Progenitor cell of endocrine pancreas (in vitro differentiated cells): ENCODE measurements at places on chromosomes 2 and 18. TPM values are rescaled to one million over a fixed set of nuclear protein-coding genes. Genes with fewer than 3 reads are reported as not detected.

GRCh38 chr2:62495761-62496160 is 10.2 kb downstream of the TMEM17 start:
- no peaks in the 10 kb centered on the region for H3K27me3 ChIP-seq
- no peaks in the 10 kb centered on the region for H3K36me3 ChIP-seq
- H3K4me3 ChIP-seq: no peak overlapping the region
- peaks cover 16% of the 10 kb centered on the region for H3K4me1 ChIP-seq
- no peak for DNase-seq

The ST6GAL2 gene
- total RNA-seq: 8.0 and 8.3 TPM in 2 replicates

DNA sequence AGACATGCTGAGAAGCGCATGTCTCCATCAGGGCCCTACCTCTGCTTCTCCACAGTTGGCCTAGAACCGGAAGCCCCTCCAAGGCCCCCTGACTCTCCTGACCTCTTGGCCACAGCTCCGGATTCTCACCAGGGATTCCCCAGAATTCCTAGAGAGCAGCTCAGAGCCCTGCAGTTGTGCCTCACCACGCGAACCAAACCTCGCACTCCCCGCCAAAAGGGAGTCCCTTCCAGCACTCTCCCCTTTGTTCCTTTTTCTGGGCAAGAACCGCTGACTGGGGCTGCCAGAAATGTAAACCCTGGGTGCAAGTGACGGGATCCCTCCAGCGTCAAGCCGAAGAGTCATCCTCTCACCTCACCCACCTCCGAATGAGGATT is 36.7 kb downstream of the AFF3 start:
- peak overlapping the region; percentile 78 for H3K4me3 ChIP-seq
- peak overlapping the region; percentile 84 for H3K27ac ChIP-seq
- no peak for DNase-seq
- H3K27me3 ChIP-seq: peaks cover 33% of the 10 kb centered on the region
- H3K36me3 ChIP-seq: no peaks in the 10 kb centered on the region
- peaks cover 17% of the 10 kb centered on the region for H3K4me1 ChIP-seq

The HAAO gene
- 14.5 and 16.7 TPM in 2 replicates for total RNA-seq

GRCh38 chr18:3319399-3319798 is 57.5 kb downstream of the MYL12B start:
- no peaks in the 10 kb centered on the region for H3K27me3 ChIP-seq
- H3K36me3 ChIP-seq: no peaks in the 10 kb centered on the region
- H3K27ac ChIP-seq: no peak overlapping the region

- H3K4me1 ChIP-seq: peaks cover 11% of the 10 kb centered on the region
- peaks cover 26% of the 10 kb centered on the region for H3K36me3 ChIP-seq
- H3K27ac ChIP-seq: no peak overlapping the region
- H3K27me3 ChIP-seq: no peaks in the 10 kb centered on the region
These were observed 120.1 kb downstream of the HIBCH start for GRCh38 chr2:190199530-190199929.

DNA sequence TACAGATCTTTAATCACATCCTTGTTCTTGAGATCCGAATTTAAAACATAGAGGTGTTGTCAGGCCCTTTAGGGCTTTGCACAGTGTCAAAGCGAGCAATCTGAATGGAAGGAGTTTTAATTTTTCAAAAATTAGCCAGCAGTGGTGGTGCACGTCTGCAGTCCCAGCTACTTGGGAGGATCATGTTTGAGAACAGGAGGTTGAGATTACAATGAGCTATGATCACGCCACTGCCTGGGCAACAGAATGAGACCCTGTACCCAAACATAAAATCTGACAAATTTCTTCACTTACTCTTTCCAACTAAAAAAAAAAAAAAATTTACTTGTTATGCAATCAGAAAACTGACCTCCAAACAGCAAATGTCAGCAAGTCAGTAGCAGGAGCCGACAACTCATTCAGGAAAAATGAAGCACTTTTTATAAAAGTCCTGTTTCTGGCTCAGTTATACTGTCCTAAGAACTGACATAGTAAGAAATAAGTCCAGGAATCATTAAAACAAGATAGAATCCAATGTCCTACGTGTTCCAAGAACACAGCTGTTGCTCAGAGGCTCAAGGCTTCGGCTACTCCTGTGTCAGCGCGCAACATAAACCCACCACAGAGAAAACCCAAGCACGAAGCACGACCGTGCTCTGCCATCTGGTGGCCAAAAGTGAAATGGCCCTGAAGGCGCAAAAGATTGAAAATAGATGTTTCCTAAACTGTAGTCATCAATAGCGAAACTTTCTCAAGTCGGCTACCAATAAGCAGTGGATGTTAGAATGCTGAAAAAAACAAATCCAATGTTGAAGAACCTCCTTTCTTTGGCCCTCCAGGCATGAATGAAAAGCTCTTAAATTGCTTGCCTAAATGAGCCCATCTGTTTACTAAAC is 138.1 kb downstream of the INO80D start:
- no peaks in the 10 kb centered on the region for H3K36me3 ChIP-seq
- H3K27ac ChIP-seq: no peak overlapping the region
- DNase-seq: peak; percentile 49
- no peak overlapping the region for H3K4me3 ChIP-seq
- H3K27me3 ChIP-seq: peaks cover 10% of the 10 kb centered on the region

DNA sequence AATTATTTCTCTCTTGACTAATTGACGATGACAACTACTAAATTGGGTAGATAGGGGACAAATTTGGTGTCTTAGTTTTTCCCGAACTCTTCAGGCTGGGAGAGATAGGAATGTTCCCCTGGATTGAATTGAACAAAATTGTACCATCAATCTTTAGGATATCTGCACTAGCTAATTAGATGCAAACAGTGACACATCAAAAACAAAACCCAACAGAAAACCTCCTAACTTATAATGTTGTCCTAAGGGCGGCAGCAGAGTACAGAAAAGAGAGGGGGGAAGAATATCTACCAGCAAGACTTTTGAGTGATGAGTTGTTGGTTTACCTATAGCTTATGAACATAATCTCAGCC is 342.9 kb downstream of the INSIG2 start:
- H3K4me3 ChIP-seq: no peak overlapping the region
- H3K27ac ChIP-seq: no peak overlapping the region
- no peak for DNase-seq
- H3K4me1 ChIP-seq: peaks cover 5% of the 10 kb centered on the region
- no peaks in the 10 kb centered on the region for H3K36me3 ChIP-seq
- peaks cover 13% of the 10 kb centered on the region for H3K27me3 ChIP-seq

DNA sequence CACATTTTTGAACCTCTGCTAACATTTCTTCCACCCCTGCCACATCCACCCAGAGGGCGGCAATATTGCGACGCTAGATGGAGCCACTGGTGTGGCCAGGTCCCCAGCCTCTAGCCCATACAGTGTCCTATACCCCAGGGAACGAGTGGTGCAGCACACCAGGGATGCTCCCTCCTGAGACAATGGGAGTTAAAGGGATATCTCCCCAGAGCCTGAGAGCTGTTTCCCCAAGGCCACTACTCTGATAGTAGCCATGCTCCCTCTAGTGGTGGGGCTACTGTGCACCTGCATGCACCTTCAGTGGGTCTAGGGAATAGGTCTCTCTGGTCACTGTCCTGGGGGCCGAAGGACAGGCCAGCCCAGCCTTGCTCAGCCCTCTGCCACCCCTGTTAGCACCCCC is 336.4 kb upstream of the FSHR start:
- no peaks in the 10 kb centered on the region for H3K27me3 ChIP-seq
- no peaks in the 10 kb centered on the region for H3K4me1 ChIP-seq
- DNase-seq: no peak
- no peak overlapping the region for H3K4me3 ChIP-seq
- H3K27ac ChIP-seq: no peak overlapping the region
- H3K36me3 ChIP-seq: no peaks in the 10 kb centered on the region

DNA sequence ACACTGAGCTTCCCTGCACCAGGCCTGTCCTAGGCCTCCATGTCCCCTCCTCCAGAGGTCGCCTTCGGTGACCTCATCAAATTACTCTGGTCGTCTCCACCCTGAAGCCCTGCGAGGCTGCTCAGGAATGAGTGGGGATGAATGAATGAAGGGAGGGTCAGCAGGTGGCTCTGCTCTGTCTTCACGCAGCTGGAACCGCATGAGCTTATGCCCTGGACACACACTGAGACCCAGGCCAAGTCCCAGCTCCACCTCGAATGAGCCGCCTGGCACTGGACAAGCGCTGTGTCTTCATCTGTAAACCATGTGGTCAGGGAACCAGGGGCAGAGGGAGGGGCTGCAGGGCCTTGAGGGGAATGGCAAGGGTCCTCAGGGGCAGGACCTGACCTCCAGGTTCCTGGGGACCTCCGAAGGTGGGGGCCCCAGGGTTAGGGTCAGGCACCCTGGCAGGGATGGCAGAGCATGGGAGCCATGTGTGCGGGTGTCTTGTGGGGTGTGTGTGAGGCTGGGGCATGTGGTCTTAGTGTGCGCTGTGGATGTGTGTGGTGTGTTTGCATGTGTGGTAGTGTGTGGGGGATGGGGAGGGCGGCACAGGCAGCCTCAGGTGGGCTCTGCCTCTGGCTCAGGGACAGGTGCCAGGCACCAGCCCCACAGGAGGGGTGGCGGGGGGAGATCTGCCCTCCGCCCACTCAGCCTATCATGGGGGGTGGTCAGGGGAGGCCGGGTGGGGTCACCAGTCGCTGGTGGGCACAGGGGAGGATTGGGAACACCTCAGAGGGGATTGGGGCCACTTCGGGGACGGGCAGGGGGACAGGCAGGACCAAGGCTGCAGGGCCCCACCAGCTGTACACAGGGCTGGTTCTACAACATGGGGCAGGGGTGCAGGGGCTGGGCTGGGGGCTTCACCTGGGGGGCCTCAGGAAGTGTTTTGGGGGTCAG is 13.9 kb downstream of the ODC1 start:
- H3K27me3 ChIP-seq: peaks cover 10% of the 10 kb centered on the region
- peaks cover 2% of the 10 kb centered on the region for H3K36me3 ChIP-seq
- DNase-seq: no peak
- H3K4me1 ChIP-seq: peaks cover 6% of the 10 kb centered on the region
- no peak overlapping the region for H3K4me3 ChIP-seq

DNA sequence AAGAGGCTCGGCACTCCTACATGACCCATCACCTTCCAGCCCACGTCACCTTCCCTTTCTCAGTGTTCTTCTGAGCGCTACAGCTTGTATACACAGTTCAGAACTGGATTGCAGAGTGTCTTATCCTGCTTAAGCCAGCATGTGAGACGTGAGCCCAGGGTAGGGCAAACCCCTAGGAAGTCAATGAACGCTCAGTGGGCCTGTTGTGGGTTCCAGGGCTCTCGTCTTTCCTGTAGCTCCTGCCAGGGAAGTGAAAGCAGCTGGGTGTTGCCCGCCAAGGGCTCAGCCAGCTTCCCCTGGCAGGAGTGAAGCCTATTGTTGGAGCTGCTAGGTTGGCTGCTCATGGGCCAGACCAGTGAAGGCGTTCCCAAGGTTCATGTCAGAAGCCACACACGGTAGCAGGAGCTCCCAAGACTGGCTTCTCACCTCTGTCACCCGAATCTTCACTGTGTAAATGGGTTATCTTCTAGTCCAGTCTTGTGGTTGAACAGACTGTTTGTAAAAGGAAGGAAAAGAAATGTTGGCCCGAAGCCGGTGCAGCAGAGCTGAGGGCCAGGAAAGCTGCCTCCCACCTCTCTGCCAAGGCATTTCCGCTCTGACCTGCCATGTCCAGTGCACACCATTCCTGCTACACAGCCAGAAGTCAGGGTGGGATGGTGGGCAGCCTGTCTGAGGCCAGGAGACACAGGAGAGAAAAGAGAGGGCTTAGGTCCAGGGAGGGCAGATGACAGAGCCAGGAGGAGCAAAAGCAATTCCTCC is 69.6 kb upstream of the RMDN2 start:
- H3K4me3 ChIP-seq: no peak overlapping the region
- H3K4me1 ChIP-seq: peaks cover 31% of the 10 kb centered on the region
- H3K36me3 ChIP-seq: peaks cover 3% of the 10 kb centered on the region
- no peak for DNase-seq

DNA sequence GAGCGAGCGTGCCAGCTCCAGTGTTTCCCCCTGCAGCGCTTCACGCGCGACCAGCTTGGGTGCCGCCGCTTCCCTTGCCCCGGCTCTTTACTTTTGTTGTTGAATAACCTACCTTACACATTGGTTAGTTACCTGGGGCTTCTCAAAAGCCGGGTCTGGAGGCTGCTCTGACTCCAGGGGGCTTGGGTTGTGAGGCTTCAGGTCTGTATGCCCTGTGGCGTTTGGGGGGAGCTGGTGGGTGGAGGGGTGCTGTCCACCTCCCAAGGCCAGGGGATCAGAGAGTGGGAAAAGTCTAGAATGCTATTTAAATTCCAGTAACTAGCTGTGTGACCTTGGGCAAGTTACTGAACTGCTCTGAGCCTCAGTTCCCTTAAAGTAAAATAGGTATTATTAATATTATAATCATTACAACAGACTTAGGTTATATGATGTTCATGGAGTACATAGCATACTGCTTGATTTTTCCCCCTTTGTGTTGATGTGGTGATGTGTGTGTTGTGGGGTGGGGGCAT is 770 bp downstream of the LYPD6B start:
- no peaks in the 10 kb centered on the region for H3K27me3 ChIP-seq
- peaks cover 44% of the 10 kb centered on the region for H3K4me1 ChIP-seq
- peaks cover 17% of the 10 kb centered on the region for H3K36me3 ChIP-seq
- peak overlapping the region; percentile 91 for H3K27ac ChIP-seq

- H3K27ac ChIP-seq: no peak overlapping the region
- peaks cover 7% of the 10 kb centered on the region for H3K36me3 ChIP-seq
- H3K27me3 ChIP-seq: no peaks in the 10 kb centered on the region
These were observed 365.3 kb downstream of the NBAS start for GRCh38 chr2:15195813-15196212.

- no peak for DNase-seq
- H3K4me1 ChIP-seq: no peaks in the 10 kb centered on the region
- no peak overlapping the region for H3K27ac ChIP-seq
- H3K36me3 ChIP-seq: no peaks in the 10 kb centered on the region
These were observed 84.4 kb upstream of the YWHAQ start for GRCh38 chr2:9715238-9715637.

- H3K27me3 ChIP-seq: no peaks in the 10 kb centered on the region
- no peaks in the 10 kb centered on the region for H3K4me1 ChIP-seq
- H3K4me3 ChIP-seq: no peak overlapping the region
- H3K36me3 ChIP-seq: peaks cover 7% of the 10 kb centered on the region
These were observed 48.7 kb downstream of the IMPA2 start for GRCh38 chr18:12029786-12030584.

DNA sequence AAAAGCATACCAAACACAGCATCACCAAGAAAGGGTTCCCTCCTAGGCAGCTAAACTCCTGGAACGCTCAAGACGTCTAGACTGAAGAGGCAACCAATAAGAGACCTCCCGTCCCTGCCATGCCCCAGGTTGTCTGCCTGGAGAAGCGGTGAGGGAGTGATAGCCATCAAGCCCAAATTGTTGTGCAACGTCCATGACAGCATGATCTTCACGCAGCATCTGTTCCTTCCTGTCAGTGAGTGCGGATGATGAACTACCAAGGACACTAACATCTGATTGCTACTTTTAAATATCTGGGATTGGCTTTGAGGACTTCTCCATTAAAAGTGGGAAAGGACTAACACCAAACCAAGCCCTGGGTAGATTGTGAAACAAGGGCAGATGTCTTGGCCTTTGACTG is 149.7 kb downstream of the TXNL1 start:
- no peak overlapping the region for H3K4me3 ChIP-seq
- H3K27ac ChIP-seq: no peak overlapping the region
- H3K27me3 ChIP-seq: peaks cover 6% of the 10 kb centered on the region
- H3K36me3 ChIP-seq: no peaks in the 10 kb centered on the region
- DNase-seq: no peak

The LRRC30 gene
- total RNA-seq: not detected in 2 replicates
